ENCODE measurements at places on chromosomes 3 and 15.

DNA sequence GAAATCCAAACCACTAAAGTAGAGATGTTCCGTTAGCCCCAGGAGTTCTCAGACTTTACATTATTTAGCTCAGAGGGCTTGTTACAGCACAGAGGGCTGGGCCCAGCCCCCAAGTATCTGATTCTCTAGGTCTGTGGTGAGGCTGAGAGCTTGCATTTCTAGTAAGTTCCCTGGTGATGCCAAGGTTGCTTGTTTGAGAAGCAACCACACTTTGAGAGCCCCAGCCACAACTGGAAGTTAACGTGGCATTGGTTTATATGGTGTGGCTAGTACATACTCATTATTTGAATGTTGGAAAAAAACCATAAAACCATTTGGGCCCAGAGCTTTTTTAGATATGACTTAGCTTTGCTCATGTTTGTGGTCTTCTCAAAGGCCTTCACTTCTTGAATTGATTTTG is 35.9 kb downstream of the PRR23E start:
- no peak for DNase-seq

DNA sequence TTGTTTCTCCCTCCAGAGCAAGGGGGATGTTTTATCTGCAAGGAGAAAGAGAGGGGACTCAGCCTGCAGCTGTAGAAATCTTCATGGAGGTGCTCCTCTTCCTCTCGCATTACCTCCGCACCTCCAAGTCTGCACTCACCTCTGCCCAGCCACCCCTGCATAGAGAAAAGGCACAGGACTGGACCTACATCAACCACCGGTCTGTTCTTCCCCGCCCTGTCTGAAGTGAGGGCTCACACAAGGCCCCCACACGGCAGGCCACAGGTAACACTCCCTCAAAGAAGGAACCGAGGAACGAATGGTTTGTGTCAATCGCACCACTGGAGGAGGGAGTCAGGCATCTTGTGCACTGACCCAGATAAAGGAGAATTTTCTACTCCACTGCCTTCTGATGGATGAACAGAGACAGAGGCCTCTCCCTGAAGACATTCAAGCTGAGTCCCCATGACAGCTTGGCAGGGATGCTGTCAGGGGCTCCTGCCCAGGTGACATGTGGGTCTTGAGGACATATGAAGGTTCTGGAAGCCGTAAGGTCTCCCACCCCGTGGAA is 260.3 kb downstream of the XXYLT1 start:
- DNase-seq: no peak

GRCh38 chr15:85730001-85730820 is 64.5 kb downstream of the KLHL25 start:
- DNase-seq: peak; percentile 40

DNA sequence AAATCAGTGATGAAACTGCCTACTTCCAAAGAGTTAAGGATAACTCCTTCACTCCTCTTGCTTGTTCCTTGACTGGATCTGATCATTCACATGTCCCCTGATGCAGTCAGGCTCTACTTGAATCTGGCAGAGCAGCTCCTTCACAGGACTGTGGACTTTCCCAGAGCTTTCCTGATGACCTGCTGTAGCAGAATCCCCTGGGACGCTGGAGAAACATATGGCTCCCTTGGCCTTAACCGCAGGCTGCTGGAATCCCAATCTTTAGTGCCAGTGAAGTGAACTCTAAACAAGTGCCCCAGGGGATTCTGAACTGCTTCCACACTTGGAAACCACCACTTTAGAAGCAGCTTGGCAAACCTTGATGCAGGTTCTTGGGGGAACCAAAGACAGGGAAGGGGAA is 217.8 kb downstream of the CHST2 start:
- no peak for DNase-seq

DNA sequence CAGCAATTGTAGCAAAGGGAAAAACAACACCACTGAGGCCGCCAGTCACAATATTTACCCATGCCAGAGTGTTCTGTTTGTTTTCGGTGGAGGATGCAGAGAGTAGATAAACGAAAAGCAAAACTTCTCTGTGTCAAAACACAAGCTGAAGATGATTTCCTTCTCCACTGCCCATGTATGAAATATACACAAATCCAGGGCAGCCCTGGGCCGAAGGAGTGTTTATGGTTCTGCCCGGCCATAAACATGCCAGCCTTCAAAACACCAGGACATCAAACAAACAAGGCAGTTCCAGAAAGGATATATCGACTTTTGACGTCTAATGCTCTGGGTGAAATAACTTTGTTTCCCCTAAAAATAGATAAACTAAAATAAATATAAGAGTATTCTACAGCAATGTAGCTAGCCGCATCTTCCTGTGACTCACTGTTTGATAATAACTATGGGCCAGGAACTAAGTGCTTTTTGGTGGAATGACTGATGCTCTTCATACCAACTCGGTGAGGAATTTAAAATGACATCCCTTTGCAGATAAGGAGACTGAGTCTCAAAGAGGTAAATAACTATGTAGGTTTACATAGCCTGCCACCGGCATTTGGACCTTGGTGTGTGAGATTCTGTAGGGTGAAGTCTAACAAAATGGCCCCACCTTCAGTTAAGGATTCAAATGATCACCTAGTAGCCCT is 82.8 kb downstream of the MAGI1 start:
- DNase-seq: no peak

GRCh38 chr3:109268181-109268580 is 48.1 kb downstream of the DPPA2 start:
- no peak for DNase-seq

DNA sequence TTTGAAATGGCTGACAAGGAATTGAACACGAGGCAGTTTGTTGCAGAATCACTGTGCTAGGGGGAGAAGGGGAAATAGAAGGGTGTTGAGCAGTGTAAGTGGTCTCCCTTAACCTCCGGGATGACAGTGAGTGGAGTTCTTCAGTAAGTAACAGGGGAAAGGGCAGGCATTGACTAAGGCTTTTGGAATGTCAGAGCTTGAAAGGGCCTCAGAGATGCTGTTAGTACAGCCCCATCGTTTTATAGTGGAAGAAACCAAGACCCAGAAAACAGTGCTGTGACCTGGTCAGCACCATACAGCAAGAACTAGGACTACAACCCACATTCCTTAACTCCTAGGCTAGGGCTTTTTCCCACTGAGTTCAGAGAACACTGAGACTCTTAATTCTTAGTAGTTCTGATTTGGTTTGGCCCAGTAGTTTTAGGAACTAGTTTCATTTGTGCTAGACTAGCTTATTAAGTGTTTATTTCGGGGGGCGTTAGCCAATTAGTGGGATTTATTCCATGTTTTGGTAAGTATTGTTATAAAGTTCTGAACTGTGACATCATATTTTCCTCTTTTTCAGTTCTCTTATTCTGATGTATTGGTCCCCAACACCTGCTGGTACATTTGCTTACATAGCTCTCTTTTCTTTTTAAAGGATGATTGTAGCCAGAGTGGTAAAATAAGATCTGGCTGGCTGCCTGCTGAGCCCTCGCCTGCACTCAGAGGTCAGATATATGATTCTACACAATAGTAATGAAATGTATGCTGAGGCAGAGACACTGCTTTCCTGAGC is 34.2 kb downstream of the RAB11A start:
- DNase-seq: no peak

GRCh38 chr3:177467247-177467985 is 270.1 kb upstream of the TBL1XR1 start:
- no peak for DNase-seq

DNA sequence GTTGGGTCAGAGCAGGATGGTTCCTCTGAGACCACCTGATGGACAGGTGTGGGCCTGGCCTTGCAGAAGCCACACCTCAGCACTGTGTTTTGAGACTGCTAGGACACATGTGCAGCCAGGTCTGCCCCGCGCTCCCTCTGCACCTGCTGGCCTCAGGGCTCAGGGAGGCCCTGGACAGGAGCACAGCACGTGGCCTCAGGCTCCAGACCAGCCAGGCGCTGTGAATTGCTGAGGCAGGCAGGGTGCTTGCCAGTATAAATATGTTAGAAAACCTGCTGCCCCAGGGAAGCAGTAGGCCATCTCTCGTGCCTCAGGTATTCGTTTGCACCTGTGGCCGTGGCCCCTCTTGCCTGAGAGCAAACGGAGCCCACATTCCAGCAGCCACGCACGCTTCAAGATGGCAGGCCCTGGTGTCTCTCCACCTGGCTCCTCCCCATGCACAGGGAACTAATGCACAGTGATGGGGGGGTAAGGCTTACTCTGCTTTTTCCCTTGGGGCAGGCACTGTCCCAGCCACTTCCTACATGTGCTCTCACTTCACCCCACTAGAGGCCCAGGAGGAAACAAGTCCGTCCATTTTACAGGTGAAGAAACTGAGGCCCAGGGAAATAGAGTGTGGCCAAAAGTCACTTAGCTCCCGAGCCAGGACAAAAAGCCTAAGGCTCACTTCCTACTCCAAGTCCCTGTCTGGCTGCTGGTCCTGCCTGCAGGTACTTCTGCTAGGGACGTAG is 20.4 kb downstream of the SEC61A1 start:
- no peak for DNase-seq

DNA sequence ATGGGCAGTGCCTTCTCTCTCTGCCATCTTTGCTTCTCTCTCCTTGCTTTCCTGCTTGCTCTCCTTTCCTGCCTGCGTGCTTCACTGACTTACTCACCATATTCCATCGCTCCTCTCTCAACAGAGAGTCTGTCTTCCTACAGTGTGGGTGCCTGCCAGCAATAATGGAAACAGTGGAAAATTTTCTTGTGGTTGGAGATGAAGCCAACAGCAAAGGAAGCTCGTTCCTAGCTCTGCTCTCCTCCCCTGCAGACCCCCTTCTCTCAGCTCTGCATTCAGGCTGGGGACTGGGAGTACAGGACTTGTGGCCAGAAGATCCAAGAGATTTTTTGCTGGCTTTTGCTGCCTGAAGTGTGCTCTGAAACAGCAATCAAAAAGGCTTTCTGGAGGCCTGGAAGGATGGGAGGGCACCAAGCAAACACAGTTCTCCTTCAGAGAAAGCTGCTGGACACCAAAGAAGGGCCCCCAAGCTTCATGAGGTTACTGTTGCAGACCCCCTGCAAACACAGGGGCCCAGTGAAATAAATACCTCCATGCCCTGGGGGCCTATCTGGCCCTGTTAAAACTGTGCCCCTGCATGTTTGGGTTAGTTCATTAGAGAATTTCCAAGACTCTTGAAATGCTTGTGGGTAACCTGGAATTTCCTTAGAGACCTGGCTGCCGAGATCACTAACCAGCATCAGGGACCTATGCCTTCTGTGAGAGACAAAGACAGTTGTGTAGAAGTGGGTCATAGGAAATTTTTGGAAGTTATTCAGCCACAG is 149.9 kb upstream of the RASGRP1 start:
- DNase-seq: no peak

GRCh38 chr3:142481196-142481595 is 33.4 kb upstream of the XRN1 start:
- DNase-seq: no peak

DNA sequence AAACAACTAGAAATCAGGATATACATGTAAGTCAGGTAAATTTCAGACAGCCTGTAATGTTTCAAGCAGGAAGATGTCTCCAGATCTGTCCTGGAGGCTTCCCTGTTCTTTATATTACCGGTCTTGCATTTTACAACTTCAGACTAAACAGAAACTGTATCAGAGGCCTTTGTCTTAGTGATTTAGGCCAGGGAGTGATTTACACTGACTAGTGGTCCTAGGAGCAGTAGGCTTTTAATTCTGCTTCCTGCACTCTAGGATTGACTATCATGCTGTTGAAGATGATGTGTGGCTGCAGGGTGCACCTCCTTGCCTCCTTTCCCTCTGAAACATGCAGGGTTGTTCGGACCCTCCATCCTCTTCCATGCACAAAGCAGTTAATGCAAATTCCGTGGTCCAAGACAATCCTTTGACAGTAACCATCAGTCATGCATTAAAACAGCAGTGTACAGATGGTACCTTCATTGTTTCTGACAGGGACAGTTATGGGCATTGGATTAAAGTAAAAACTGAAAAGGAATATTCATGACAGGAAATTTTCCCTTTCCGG is 27.6 kb downstream of the CHRNA7 start:
- DNase-seq: no peak

GRCh38 chr3:32414522-32415202 is 23.0 kb downstream of the CMTM7 start:
- DNase-seq: no peak

- peak; percentile 84 for DNase-seq
Observed at GRCh38 chr3:124557433-124558232, 172.6 kb upstream of the UMPS start.

GRCh38 chr15:71393383-71393782 is 278.1 kb downstream of the THSD4 start:
- no peak for DNase-seq

DNA sequence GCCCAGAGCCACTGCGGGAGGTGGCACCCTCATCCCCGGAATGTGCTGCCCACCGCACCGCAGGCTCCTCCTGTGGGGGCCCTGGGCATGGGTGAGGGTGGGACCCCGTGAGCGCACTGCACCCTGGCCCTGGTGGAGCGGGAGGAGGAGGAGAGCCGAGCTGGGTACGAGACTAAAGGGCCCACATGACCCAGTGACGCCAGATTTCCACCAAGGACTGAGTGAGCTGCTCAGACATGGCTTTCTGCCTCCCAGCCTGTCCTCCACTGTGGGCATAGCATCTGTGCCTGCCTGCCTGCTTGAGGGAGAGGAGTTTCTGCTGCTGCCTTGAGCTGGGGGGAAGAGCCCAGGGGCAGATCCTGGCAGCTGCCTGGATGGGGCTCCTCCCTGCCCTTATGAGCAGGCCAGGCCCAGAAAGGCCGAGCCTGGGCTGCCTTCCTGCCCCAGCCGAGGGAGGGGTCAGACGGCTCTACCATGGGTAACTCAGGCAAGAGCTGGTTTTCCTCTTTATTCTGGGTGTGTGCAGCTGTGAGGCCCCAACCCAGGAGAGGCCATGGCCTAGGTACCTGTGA is 88.4 kb downstream of the VGLL4 start:
- no peak for DNase-seq

GRCh38 chr3:105166893-105167292 is 199.8 kb upstream of the ALCAM start:
- no peak for DNase-seq

GRCh38 chr3:127263586-127264231 is 24.1 kb downstream of the PRR20G start:
- DNase-seq: no peak

GRCh38 chr3:105170423-105170822 is 196.3 kb upstream of the ALCAM start:
- no peak for DNase-seq

DNA sequence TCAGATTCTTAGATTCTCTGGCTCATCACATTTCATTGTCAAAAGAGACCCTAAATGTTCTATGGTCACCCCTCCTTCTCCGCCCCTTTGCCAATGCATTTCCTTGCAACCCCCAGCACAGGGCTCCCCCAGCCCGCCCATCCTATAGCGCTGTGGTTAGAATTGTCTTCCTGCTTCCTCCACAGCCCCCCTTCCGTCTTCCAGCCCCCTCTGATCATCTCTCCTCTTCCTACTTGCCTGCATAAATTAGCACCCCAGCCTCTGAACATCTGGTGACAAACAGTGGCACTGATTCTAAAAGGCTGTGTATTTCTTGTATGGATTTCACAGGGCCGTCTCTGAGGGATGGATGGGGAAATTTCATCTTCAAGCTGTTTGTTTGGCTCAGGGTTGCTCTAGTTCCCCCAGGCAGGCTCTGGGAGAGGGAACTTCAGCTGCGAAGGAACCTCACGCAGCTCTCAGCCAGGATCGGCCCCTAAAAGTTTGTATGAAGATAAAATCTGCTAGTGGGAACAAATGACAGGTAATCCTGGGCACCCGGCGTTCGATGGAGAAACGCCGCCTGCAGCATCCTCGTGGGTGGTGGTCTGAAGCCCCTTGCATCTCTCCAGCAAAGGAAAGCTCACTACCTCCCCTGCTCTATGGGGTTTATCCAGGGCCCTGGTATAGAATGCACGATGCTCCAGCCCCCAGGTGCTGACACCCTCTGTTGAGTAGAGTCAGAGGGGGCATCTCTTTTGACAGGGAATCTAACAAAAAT is 83.0 kb downstream of the WNT7A start:
- no peak for DNase-seq

All from COR-L47 (cell line).